ENCODE measurements at places on chromosomes 12 and 14.

DNA sequence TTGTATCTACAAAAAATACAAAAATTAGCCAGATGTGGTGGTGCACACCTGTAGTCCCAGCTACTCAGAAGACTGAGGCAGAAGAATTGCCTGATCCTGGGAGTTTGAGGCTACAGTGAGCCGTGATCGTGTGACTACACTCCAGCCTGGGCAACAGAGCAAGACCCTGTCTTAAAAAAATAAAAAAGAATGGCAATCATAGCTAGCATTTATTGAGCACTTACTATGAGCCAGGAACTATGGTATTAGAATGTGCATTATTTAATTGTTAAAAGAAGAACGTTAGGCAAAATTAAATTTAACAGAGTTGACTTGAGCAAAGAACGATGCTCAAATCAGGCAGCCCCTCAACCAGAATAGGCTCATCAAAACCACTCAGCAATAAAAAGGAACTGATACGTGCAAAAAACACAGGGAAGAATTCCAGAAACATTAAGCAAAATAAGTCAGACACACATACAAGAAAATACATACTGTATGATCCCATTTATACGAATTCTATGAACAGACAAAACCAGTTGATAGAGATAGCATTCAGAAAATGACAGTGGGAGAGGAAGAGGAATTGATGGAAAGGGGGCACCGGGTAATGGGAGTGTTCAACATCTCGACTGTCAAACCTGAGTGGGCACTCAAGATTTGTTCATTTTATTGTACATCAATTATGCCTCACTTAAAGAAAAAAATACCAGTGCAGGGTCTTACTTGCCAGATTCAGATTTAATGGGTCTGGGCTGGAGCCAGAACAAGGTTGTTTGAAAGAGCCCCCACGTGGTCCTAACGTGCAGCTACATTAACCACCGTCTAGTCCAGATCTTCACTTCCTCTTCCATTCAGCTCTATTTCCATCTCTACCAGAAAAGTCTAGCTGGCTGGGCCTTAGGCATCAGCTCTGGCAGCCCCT lies 8.0 kb downstream of the SCNN1A start:
- H3K27me3 ChIP-seq: no peaks in the 10 kb centered on the region
- H3K36me3 ChIP-seq: no peaks in the 10 kb centered on the region
- H3K4me3 ChIP-seq: no peak overlapping the region
- no peak for DNase-seq

DNA sequence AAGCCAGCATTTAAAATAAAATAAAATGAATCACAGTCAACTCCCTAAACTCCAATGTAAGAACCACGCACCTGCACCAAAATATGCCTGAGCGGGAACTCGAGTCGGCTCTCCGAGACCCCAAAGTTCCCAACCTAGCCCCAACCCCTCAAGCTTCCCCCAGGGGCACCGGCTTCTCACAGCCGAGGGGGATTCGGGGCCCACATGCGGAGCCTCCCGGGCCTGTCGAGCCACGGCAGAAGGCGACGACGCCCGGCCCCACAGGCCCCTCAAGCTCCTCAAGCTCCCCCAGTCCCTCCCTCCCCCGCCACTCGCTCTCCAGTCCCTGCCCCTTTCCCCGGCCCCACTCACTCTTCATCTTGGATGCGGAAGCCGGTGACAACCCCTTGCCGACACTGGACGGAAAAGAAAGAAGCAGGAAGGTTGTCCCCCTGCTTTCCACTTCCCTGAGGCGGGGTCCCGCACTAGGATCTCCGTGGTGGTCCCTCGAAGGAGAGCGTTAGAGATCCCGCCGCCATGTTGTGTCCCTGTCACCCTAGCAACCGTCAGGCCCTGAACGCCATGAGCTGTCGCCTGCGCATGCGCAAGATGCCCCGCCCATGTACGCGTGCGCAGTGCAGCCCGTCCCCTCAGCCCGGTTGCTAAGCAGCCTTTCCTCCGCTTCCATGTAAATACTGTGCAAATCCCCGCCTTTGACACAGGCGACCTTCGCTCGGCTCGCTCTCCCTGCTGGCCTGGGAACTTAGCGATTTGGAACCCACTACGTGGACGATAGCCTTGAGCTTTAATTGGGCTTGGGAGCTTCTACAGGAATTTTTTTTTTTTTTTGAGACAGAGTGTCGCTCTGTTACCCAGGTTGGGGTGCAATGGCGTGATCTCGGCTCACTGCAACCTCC lies at the start of gene MOK:
MOK (minus strand) TSS at position 554 of the 896 bp plus-strand sequence; CDS start at position 358, 196 bp downstream.
- DNase-seq: peak; percentile 99
- H3K27ac ChIP-seq: peak within 1 kb of the TSS; percentile 94
- H3K27me3 ChIP-seq: no peaks in the 10 kb centered on the region
- peaks cover 11% of the 10 kb centered on the region for H3K4me1 ChIP-seq

DNA sequence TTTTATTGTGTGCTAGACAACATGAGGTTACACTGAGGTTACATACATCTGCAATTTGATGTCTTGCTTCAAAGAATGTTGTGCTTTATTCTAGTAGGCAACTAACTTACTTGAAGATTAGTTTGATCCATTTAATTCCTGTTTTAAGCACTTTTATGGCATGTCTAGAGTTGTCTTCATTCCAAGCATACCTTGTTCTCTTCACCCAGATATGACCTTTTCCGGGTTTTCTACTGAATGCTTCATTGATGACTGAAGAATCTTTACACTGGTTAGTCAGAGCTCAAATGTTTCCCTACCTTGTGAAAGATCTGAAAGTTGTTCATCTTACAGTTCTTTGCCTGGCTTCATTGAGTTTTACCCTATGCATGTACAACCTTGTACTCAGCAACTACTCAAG lies 274.0 kb upstream of the KITLG start:
- no peak overlapping the region for H3K4me3 ChIP-seq
- no peaks in the 10 kb centered on the region for H3K27me3 ChIP-seq
- no peak overlapping the region for H3K27ac ChIP-seq
- no peak for DNase-seq
- no peaks in the 10 kb centered on the region for H3K4me1 ChIP-seq
- H3K36me3 ChIP-seq: no peaks in the 10 kb centered on the region

GRCh38 chr14:82159624-82160023 lies 626.0 kb upstream of the SEL1L start:
- H3K27ac ChIP-seq: no peak overlapping the region
- H3K36me3 ChIP-seq: no peaks in the 10 kb centered on the region
- no peaks in the 10 kb centered on the region for H3K27me3 ChIP-seq
- no peak overlapping the region for H3K4me3 ChIP-seq
- no peaks in the 10 kb centered on the region for H3K4me1 ChIP-seq
- no peak for DNase-seq

DNA sequence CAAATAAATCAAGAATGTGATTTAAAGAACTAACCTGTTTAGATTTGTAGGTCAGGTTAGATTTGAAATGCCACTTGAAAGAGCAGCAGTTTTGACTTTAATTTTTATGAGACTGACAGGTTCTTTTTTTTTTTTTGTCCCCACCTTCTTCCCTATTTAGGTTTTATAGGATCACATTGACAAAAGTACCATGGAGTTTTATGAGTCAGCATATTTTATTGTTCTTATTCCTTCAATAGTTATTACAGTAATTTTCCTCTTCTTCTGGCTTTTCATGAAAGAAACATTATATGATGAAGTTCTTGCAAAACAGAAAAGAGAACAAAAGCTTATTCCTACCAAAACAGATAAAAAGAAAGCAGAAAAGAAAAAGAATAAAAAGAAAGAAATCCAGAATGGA lies 31.9 kb downstream of the KTN1 start:
- H3K27ac ChIP-seq: peak overlapping the region; percentile 74
- H3K4me3 ChIP-seq: no peak overlapping the region
- H3K36me3 ChIP-seq: peaks cover 54% of the 10 kb centered on the region
- no peaks in the 10 kb centered on the region for H3K27me3 ChIP-seq
- no peak for DNase-seq

DNA sequence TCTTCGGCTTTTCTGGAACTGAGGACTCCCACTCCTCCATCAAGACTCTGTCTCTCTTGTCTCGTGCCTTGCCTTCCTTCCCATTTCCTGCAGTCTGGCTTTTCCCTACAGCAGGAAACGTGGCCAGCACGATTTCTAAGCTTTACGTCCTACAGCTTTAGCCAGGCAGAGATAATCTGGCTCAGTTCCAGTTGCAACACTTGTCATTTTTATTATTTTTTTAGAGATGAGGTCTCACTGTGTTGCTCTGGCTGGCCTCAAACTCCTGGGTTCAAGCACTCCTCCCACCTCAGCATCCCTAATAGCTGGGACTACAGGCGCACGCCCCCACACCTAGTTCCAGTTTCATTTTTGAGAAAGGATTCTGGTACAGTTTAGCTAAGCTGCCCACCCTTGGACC lies 19.9 kb downstream of the CALM1 start:
- DNase-seq: peak; percentile 3
- H3K27ac ChIP-seq: no peak overlapping the region
- no peaks in the 10 kb centered on the region for H3K36me3 ChIP-seq
- H3K27me3 ChIP-seq: no peaks in the 10 kb centered on the region

- no peak for DNase-seq
- no peaks in the 10 kb centered on the region for H3K36me3 ChIP-seq
- H3K27ac ChIP-seq: no peak overlapping the region
- no peak overlapping the region for H3K4me3 ChIP-seq
- no peaks in the 10 kb centered on the region for H3K4me1 ChIP-seq
Measured at GRCh38 chr14:38547961-38548490, 292.1 kb upstream of the CLEC14A start.

DNA sequence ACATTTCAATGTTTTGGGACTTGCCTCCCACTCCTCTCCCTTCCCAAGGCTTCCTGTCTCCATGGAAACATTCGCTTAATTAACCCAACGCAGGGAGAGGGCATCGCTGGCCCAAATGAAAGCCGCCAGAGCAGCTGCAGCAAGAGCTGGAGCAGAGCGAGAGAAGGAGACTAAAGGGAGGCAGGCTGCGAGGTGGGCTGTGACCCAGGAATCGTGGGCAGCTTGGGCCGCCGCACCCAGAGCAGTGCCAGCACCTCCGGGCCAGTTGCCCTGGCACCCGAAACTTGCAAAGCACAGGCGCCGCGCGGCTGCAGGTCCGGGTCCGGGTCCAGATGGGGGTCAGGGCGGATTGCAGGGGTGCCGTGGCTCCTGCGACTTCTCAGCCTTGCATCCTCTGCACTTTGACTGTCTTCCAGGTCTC lies 43.5 kb upstream of the PTPRQ start:
- no peak for DNase-seq
- H3K4me1 ChIP-seq: no peaks in the 10 kb centered on the region
- peaks cover 6% of the 10 kb centered on the region for H3K27me3 ChIP-seq
- no peaks in the 10 kb centered on the region for H3K36me3 ChIP-seq

GRCh38 chr14:20617138-20618003 lies 24.1 kb downstream of the OR6S1 start:
- DNase-seq: no peak
- no peak overlapping the region for H3K4me3 ChIP-seq
- H3K27ac ChIP-seq: no peak overlapping the region
- H3K27me3 ChIP-seq: peaks cover 11% of the 10 kb centered on the region
- H3K4me1 ChIP-seq: peaks cover 12% of the 10 kb centered on the region

DNA sequence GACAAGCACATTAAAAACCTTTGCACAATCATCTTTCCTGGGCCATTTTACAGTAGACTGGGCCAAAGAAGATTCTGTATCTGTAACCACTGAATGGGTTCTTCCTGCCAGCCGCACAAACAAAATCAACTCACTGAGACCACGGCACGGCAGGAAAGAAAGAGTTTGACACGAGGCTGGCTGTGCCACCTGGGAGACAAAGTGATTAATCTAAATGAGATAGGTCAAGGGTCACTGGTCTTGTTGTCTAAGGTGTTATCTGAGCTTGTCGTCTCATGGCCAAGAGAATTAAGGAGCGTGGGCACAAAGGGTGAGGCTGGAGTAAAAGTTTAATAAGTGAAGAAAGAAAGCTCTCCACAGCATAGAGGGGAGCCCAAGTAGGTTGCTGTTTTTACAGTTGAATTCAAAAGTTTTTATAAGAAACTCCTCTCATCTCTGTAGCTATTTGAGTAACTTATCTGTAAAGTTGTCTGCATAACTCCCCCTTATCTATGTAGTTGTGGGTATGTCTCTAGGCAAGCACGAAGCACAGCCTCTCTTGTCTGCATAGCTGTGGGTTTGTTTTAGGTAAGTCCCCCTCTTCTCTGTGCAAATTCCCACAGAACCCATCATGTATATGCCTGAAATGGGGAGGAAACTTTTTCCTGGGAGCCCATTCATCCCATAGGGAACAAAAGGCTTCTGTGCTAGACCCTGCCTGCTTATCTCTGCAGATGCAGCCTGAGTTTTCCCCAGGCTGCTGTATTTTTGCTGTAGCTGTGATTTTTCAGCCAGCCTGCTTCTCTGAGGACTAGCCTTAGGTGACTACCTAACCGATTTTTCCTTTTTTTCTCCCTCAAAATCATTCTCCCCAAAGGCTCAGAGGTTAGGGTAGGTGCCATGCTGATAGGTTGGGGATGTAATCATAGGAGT lies 1314.6 kb upstream of the TMEM132C start:
- no peak for DNase-seq
- H3K27me3 ChIP-seq: no peaks in the 10 kb centered on the region
- H3K4me1 ChIP-seq: no peaks in the 10 kb centered on the region
- H3K4me3 ChIP-seq: no peak overlapping the region
- H3K27ac ChIP-seq: no peak overlapping the region
- no peaks in the 10 kb centered on the region for H3K36me3 ChIP-seq
